NCI-H2171 treated with DMSO at 0.1 percent for 48 hours (cell line): ENCODE measurements at places on chromosomes 3 and 15.

DNA sequence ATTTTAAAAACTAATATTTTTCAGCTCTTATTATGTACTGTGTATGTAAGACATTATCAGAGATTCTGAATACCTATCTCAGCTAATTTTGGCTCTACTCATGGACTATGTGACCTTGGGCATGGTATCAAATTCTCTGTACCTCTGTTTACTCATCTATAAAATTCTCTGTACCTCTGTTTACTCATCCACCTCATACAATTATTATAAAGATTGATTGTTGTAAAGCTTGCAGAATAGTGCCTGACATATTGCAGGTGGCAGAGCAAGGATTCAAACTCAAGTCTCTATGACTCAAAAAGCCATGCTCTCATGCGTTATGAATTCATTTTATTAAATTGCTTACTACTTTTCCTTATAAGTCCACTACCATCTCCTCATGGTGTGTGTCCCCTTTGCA lies 151.9 kb upstream of the ARL6 start:
- no peak for DNase-seq

DNA sequence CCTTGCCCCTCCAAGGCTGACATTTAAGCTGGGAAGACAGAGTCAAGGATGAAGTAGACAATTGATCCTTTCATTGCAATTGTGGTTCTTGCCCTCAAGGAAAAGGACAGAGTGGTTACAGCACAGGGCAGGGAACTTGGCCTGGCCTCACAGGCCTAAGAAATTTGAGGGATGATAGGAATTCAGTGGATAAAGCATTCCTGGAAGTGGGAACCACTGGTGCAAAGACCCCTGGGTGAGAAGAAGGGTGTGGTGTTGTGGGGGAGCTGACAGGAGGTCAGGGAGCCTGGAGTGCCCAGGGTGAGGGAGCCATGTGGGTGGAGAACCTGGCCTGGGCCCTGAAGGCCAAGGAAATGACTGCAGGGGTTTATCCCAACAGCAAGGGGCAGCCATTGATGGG lies 287.4 kb downstream of the UACA start:
- no peak for DNase-seq

GRCh38 chr15:48267766-48268165 lies 61.7 kb downstream of the SLC12A1 start:
- DNase-seq, result no peak

- DNase-seq, result no peak
These were observed 85.9 kb downstream of the TNIK start for GRCh38 chr3:171374260-171374659.

- DNase-seq, result no peak
These were observed 29.6 kb upstream of the NFKBIZ start for GRCh38 chr3:101819649-101820206.

GRCh38 chr3:103385961-103386656 lies 951.3 kb downstream of the ZPLD1 start:
- DNase-seq, result no peak

DNA sequence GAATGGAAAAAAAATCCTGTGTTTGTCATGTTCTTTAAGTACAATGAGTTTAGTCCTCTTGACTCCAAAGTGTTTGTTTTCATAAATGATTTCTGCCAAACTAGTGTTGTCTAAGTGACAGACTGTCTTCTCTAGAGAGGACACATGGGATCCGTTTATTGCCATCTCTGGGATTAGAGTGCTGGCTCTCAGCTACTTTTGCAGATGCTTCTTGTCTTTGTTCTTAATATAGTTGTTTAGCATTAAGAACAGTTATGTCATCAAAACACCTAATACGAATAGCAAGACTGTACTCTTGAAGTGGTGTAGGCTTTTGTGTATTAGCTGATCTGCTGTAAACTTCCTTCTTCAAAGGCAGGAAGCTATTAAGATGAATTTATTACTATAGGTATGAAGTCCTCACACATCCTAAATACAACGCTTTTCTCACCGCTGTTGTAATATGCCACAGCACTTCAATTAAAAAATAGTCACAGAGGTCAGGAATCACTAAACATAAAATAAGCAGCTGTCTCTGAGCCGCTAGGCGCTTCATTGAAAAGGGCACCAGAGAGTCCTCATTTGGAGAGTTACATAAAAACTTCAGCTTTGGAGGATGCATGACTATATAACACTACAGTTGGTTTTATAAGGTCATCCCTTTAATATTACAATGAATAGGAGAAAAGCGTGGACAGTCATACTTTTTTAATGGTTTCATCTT lies 128.3 kb upstream of the ZNF385D start:
- DNase-seq, result no peak

- no peak for DNase-seq
These were observed 41.4 kb downstream of the MYLK start for GRCh38 chr3:123842711-123843110.

DNA sequence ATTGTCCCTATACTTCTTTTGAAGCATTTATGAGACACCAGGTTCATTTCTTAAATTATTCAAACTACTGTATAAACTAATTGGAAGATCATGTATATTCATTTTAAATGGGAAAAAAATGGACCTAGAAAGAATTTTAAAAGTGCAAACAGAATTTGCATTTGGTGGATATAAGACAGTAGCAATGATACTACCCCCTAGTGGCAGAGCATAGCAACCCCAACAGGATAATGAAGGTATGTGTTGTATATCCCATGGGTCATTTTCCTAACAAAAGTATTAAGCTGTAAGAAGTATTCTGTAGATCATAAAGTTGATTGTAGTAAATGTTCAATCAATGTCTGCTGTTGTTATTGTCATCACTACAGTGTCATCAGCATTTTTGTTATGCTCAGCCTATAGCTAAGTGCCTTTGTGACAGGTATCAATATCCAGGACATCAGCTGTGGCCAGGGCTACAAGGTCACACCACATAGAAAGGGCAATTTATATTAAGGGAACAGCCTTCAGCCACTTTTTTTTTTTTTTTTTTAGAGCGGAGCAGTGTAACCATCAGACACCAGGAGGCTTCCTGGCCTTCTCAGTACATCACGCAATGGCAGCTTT lies 175.8 kb downstream of the FOXB1 start:
- peak; percentile 19 for DNase-seq

- no peak for DNase-seq
These were observed 84.5 kb upstream of the STT3B start for GRCh38 chr3:31448035-31448881.

- DNase-seq, result no peak
These were observed 3.9 kb downstream of the NFKBIZ start for GRCh38 chr3:101852983-101853840.

- no peak for DNase-seq
These were observed 22.6 kb downstream of the MTHFS start for GRCh38 chr15:79874242-79874641.

GRCh38 chr15:101029971-101030661 lies 111.0 kb downstream of the LRRK1 start:
- no peak for DNase-seq

GRCh38 chr3:170469151-170470062 lies 50.7 kb downstream of the CLDN11 start:
- peak; percentile 47 for DNase-seq

- DNase-seq, result no peak
These were observed 298.1 kb upstream of the IGF1R start for GRCh38 chr15:98350276-98350675.

DNA sequence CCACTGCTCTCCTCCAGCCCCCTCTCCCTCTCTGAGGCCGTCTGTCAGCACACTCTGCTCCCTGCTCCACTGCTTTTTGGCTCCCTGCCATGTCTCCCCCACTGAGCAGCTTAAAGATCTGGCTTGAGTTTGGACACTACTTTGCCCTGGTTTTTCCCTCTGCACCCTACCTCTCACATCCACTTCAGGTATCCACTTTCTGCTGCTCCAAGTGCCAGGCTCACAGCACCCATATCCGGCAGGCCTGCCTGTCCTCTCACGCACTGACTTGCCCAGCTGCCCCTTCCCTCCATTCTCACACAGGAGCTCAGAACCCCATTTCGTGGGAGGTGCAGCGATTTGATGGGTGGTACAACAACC lies 3.7 kb downstream of the DUOX1 start:
- peak; percentile 80 for DNase-seq

DNA sequence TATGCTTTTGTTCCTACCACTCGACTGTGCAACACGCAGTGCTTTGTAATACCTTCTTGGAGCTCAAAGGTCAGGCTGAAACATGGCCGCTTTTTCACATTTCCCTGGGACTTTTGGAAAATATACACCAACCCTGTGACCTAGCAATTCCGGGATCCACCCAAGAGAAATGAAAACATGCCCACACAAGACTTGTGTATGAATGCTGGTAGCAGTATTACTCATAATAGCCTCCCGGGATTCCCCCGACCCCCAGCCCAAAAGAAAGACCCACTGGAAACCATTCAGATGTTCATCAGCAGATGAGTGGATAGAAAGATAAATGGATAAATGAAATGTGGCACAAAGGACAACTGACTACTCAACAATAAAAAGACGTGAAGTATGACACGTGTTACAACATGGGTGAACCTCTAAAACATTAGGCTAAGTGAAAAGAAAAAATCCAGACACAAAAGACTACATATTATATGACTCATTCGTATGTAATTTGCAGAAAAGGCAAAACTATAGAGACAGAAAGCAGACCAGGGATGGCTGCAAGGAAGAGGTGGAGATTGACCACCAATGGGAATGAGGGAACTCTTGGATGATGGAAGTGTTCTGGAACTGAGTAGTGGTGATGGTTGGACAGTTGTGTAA lies 104.1 kb downstream of the PGPEP1L start:
- no peak for DNase-seq

GRCh38 chr3:42763021-42763420 lies 10.0 kb downstream of the CCDC13 start:
- no peak for DNase-seq

DNA sequence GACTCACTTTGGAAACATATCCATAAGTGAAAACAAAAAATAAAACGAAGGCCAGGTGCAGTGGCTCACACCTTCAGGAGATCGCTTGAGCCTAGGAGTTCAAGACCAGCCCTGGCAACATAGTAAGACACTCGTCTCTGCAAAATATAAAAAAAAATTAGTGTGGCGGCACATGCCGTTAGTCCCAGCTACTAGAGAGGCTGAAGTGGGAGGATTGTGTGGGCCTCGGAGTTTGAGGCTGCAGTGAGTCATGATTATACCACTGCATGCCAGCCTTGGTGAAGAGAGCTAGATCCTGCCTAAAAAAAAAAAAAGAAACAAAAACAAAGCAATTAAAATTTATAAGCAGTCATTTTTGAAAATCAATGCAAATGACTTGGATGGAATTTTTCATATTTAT lies 54.7 kb upstream of the NANOGP8 start:
- no peak for DNase-seq

GRCh38 chr3:45124352-45124751 lies 21.8 kb downstream of the CDCP1 start:
- no peak for DNase-seq

DNA sequence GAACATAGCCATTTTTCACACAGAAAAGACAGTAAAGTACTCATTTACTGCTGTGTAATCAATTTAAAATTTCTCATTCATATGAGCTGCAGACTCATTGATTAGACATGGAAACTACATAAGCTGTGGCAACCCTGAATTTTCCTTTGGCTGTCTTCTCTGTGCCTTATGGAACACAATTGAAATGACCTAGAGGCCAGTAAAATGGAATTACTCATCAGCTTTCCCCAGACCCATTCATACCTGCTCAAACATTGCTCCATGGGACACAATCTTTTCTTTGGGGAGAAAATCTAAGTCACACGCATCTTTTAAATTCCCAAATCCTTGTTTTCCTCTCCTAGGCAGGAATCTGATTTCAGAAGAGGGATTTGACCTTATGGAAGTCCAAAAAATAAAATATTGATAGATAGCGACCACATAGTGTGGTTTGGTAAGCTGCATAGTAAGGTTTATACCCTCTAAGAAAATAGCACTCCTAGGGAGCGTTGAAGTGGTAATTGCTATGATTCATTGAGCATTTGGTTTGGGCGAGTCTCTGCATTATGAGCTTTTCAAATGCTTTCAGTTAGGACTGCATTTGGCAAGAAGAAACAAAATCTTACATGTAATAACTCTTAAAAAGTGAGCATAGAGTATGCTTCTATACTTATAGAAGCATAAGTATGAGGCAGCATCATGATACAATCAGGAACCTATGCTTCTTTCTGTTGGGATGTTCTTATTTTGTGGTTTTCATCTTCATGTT lies 243.4 kb upstream of the GADL1 start:
- DNase-seq, result no peak

DNA sequence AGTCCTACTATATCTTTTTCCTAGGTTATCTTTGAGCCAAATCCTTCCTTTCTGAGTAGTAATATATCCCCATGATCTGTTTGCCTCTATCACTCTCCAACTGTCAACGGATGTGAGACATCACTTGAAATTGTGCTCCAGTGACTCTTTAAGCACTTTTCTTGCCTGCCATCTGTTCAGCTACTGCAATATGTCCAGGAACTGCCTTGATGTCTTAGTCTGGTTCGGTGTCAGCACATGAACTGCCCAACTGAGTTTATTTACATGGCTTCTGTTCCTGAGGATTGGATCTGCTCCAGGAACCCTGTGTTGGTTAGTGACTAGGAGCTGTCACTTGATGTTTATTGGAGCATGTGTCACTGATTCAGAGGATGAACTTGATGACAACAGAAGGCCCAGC lies 116.5 kb downstream of the SLC9A9 start:
- peak; percentile 95 for DNase-seq

DNA sequence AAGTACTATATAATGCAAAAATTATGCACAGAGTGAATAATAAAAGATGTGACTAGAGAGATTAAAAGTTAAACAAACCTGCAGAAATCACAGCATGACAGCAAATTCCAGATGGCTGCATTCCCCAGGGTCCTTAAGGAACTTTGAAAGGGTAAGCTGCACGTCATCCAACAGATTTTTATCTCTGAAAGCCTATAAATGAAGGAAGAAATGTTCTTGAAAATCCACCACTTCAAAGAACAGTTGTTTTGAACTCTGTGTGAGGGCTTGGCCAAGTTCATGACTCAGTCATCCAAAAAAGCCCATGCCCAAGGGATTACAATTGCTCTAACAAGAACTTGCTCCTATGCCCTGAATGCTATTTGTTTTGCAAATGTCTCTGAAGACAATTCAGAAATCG lies 603.6 kb downstream of the PLOD2 start:
- peak; percentile 83 for DNase-seq

DNA sequence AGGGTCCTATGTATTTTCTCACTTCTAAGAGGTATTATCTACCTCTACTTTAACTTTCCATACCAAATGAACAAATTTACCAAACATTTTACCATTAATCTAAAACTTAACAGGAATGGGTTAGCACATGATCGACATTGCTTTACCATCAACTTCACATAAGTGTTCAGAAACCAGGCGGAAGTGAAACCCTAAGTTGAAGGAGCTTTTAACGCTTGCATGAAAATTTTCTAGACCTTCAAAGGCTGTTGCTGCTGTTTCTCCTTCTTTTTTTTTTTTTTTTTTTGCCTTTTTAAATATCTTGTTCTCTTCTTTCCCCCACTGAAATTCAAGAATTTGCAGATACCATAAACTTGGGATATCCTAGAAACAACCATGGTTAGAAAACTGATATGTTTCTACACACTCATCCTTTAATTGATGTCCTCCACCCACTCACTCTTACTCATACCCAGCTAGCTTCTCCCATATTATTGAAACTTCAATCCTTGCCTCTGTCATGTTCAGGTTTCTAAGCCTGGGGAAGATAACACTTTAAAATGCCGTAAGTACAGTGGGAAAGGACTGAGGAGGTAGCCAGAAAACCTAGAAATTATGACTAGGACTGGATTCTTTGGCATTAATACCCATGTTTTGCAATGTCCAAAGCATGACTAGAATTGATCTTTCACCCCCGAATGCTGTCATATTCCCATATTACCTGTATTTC lies 24.7 kb downstream of the MYO5A start:
- DNase-seq, result no peak
